NCI-H345 (cell line): ENCODE measurements at places on chromosomes 7 and 10.
A peak's percentile ranks its signal among the peaks of the same experiment; 100 is the strongest.

- DNase-seq, result no peak
Measured at GRCh38 chr10:3828404-3829155, 43.6 kb upstream of the KLF6 start.

DNA sequence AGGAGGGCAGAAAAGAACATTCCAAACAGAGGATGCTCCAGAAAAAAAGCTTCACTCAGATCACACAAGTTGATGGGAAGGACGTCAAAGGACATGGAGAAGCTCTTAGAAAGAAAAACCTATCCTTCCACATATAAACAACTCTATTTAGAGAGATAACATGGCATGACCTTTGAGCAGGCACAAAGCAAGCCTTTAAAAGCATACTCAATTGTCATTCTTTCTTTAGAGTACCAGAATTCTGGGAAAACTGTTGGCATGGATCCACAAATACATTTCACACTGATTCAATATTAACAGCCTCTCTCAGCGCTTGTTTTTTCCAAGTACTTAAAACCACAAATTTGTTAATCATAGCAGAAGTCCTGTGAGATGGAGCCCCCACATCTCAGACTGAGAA lies 7.3 kb upstream of the ABLIM1 start:
- peak; percentile 2 for DNase-seq

DNA sequence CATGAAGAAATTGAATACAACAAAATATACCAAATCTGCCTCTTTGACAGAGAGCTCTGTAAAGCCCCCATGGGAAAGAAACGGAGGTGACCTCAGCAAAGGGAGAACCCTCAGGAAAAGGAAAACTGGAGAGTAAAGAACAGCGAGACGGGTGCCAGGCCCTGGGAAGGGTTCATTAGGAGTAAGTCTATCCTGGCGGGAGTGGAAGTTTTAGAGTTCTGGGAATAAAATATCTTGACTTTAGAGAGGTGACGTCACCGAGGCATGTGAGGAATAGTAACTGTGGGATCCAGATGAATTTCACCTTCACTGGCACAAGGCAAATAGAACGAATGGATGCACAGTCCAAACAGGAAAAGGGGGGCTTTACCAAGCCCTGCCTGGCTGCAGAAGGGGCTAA lies 362.8 kb upstream of the IGFBP3 start:
- DNase-seq, result no peak

DNA sequence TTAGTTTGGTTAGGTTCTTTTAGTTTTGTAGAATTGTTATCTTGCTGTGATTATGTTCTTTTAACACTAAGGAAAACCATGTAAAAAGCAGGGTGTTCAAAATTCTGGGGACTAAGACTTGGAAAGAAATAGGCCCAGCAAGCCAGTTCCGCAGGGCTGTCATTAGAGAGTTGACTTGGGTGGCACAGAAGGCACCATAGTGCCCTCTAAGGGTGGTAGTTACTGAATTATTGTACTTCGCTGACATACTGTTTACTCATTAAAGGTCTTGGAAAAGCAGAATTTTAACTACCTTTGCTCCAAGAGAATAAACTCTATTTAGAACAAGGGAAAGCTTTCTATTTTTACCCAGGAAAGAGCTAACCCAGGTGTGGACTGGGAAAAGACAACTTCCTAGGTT lies 86.5 kb downstream of the OTUD1 start:
- no peak for DNase-seq

- no peak for DNase-seq
Measured at GRCh38 chr10:47184724-47185330, 115.2 kb upstream of the GDF10 start.

DNA sequence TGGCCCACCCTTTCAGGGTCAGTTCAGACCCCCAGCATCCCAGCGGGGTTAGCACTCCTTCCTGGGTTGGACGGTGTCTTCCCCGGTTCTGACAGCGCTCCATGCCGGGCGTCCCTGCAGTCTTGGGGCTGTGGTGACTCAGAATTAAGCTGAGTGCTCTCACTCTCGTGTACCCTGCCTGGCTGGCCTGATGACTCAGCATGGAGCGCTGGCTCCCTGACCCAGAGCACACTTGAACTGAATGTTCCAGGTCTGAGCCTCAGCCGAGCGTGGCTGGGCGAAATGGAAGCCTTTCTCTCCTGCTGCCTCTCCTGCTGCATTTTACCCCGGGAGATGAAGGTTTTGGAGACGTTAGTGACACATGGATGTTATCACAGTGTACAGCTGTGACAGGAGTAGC lies 7.1 kb downstream of the BAG3 start:
- no peak for DNase-seq

DNA sequence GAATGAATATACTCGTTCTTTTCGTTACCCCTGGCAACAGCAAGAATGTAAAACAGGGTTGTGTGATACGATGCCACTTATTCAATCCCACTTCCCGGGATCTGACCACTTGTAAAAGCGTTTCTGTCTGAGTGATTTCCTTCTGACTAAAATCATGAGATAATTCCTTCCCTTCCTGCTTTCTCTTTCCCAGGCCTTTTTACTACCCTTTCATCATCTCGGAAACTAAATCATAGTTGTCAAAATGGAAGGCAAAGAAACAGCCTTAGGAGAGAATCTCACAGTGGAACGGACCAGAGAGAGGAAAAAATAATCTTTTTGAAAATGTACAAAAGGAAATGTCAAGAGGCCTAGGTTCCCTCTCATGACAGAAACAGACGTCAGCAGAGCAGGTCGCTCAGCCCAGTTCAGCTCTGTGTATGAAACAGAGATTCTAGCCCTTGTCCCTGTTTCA lies 29.8 kb downstream of the DIP2C start:
- DNase-seq, result no peak

DNA sequence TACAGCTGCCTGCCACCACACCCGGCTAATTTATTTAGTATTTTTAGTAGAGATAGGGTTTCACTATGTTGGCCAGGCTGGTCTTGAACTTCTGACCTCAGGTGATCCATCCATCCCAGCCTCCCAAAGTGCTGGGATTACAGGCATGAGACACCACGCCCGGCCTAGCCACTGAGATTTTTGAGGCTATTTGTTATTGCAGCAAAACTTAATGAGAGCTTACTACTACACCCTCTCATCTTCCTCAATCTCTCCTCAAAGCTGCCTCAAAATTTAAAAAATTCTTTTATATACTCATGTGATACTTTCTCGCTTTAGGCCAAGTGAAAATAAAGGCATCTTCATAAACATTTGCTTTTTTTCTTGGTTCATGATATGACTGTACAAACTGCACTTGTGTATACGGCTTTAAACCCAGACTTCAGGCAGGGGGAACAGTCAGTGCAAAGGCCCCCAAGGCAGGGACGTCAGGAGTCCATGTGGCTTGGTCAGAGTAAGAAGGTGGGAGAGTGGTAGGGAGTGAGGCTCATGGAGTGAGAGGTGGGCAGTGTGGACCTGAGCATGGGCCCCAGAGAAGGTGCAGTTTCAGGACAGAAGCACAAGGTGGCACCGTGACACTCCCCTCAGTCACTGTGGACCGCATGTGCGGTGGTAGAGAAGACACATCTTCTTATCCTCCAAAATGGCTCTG lies 55.5 kb downstream of the SYPL1 start:
- DNase-seq, result peak; percentile 68

GRCh38 chr10:119651514-119652360 lies 557 bp downstream of the BAG3 start:
- no peak for DNase-seq

- no peak for DNase-seq
Measured at GRCh38 chr7:121271916-121272315, 56.9 kb upstream of the WNT16 start.
